ENCODE measurements at places on chromosomes 12 and 14.

GRCh38 chr14:36515896-36516718, 3.9 kb downstream of the NKX2-1 start:
- no peak for DNase-seq

DNA sequence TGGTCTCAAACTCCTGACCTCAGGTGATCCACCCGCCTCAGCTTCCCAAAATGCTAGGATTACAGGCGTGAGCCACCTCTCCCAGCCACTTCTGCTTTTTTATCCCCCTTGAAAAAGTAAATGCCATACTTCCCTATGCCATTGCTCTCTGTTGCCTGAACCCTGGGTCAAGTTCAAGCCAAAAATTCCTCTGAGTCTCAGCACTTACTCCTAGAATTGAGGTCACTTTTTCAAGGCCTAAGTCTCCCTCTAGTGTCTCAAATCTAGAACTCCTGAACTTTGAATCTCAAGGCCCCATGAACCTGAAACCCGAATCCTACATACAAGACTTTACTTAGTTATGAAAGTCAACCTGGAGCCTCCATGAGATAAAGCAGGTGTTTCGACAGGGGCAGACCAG, 1.4 kb upstream of the APOBEC1 start:
- DNase-seq = no peak

- DNase-seq = peak; percentile 67
Observed at GRCh38 chr14:50954811-50955372, 10.6 kb upstream of the PYGL start.

DNA sequence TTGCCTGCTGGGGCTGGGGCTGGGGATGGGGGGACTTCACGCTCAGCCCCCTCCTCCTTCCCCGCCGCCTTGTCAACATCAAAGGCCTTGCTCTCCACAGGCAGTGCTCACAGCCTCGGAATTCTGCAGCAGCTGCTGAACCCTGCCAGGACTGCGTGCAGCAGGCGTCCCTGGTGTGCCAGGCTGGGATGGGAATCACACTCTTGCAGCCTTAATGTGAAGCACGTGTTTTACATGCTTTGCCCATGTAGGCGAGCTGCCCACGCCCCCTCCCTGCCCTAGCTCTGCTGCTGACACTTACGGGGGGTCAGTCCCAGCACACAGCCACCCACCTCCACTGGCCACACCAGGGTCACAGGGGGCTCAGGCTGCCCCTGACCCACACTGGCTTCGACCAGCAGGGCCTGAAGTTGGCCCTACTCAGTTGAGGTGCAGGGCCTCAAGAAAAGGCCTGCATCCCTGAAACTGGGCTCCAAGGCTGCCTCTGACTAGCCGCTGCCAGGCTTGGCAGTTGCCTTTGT, 276.2 kb upstream of the RTL1 start:
- no peak for DNase-seq

DNA sequence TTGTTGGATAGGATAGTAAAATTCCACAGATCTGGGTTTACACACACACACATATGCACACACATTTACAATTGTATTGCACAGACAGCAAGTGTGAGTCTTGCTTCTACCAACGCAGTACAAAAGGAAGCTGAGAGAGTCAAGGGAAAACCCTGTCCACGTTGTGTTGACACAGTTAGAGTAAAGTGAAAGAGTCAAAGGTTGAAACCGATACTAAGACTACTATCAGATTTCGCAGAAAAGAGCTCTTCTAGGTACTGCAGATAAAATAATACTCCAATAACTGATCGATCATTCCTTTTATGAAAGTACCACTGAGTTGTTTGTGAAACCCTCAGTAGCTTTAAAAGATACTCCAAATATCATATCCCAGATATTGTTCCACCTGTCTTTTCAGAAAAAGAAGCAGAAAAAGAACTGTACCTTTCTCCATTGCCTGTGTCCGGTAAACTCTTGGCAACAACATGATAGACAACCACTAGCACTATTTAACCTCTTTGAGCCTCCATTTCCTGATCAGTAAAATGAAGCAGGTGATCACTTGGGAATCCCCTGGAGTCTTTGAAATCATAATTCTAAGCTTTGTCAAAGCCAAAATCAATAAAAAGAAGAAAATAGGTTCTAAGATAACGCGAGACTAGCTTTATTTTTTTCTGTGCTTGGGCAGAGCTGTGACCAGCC, 224.6 kb upstream of the FOXN3 start:
- no peak for DNase-seq

GRCh38 chr12:1797991-1798640, 22.2 kb upstream of the LRTM2 start:
- DNase-seq = no peak

DNA sequence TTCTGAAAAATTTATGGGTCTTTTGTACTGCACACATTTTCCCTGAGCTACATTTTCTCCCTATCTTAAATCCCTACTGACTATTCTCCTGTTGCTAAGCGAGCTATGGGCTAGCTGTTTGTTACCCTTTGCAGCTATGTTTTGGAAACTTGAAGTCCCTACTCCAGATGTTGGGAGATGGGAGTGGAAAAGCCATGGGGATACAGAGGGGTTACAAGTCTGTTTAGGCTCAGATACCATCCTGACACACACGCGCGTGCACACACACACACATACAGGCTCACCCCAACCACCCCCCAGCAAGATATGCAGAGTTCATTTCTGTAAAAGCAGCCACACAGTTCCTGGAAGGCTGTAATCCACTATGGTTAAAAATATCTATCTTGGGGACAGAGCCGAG, 15.8 kb downstream of the ATP5MC2 start:
- peak; percentile 25 for DNase-seq

DNA sequence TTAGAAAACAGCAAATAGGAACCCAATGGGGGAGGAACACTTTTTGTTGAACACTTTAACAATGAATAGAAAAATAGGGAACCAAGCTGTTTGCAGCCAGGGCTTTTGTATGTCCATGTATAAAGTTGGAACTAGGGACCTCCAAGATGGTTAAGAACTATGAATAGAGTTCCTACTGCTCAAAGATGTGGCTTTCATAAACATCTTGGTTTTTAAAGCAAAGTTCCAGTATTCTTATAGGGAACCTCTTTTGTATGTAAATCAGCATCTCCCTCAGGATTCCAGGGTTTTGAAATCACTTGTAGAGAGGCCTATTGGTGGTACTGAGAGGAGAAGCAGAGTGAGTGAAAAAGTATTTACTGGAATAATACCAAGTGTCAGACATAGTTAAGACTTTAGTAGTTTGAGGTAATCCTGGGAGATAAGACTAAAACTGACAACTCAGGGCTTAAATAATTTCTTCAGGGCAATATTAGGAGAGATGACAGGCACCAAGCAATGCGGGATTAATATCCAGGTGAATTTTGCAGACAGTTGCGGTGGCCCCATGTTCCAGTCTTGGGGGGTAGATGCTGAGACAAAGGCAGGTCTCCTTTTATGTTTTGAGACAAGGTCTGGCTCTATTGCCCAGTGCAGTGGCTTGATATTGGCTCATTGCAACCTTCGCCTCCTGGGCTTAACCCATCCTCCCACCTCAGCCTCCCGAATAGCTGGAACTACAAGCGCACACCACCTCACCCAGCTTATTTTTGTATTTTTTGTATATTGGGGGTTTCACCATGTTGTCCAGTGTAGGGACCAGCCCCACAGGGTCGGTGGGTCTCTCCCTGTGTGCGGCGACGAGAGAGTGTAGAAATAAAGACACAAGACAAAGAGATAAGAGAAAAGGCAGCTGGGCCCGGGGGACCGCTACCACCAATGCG, 10.4 kb upstream of the EID3 start:
- peak; percentile 34 for DNase-seq

GRCh38 chr12:92403210-92404175, 257.8 kb upstream of the BTG1 start:
- no peak for DNase-seq

DNA sequence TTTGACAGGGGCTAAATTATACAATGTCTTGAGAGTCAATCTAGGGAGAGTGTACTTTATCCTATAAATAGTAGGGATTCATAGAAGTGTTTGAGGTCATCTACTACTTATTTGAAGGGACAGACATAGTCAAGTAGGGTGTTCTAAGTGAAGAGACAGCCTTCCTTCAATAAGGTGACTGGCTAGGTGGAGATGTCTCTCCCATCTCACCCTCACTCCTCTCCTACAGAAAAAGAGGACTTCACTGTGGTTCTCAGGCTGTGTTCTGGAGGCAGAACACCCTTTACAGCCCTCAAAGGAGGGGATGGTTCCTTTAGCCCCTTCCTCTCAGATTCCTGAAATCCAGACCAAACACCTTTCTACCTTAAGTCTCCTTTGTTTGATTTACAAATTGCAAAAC, 2.8 kb upstream of the NFE2 start:
- DNase-seq = no peak

DNA sequence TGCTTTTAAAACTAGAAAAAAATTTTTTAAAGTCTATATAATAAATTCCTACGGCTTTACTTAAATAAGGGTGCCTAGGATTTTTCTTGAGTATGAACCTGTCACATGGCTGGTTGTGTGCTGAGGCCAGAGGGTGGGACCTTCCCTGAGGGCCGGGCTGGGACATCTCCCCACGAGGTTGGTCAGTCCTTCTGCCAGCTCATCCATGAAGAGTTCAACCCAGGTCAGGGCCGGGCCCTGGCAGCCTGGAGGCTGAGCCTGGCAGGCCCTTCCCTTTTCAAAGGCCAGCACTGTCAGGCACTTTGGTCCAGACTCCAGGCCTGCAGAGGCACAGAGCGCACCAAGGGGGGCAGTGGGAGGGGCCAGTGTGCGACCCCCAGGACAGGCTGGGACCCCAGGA, 31.7 kb downstream of the TNFAIP2 start:
- DNase-seq = peak; percentile 69

- DNase-seq = no peak
Observed at GRCh38 chr14:101078892-101079221, 175.3 kb upstream of the RTL1 start.

- DNase-seq = peak; percentile 39
Observed at GRCh38 chr14:80456209-80456608, 244.9 kb upstream of the DIO2 start.

GRCh38 chr14:100419856-100420255, 96.7 kb downstream of the SLC25A47 start:
- DNase-seq = no peak

DNA sequence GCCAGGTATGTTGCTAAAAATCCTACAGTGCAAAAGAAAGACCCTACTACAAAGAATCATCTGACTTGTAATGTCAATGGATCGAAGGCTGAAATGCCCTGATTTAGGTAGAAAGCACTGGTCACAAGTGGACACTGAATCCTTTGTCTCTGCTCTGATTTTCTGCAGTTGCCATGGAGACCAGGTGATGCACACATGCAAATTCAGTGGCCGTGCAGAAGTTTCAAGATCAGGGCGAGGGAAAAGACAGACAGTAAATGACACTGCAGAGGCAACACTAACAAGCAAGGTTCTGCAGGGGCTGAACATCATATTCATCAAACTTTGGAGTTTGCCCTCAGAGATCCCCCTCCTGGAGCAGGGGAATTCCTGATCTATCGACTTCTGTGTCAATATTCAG, 370.3 kb upstream of the TMEM132C start:
- no peak for DNase-seq

GRCh38 chr12:6644257-6644596, 3.0 kb downstream of the ACRBP start:
- no peak for DNase-seq

DNA sequence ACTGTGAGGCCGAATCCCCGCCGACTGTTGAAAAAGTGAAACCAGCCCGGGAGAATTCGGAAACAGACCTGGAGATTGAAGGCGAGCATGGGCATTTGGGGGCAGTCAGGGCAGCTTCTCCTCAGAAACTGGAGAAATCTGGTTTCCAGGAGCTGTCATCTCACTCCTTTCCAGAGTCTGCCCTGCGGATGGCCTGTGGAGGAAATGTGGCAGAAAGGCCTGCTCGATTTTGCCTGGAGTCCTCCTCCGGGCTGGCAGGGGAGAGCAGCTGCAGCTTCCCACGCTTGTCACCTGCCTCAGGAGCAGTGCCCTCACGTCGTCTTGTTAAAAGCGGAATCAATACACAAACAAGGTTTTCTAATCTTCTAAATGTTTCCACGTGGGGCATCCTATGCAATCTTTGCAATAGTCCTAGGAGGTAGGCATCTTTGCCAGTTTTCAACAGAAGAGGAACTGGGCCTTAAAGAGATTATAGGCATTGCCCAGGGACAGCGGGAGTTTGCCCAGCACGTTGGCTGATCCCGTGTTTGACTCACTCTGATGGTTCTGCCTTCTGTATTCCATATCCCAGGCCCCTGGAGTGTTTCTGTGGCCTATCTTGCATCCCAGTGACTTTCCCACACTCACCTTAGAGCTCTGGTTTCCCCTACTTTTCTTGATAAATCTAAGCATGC, 2.3 kb downstream of the LRRC74A start:
- no peak for DNase-seq

- no peak for DNase-seq
Observed at GRCh38 chr12:131177599-131177998, 223.9 kb downstream of the ADGRD1 start.

GRCh38 chr14:96949594-96949993, 152.4 kb downstream of the VRK1 start:
- no peak for DNase-seq

- DNase-seq = peak; percentile 82
Observed at GRCh38 chr14:30270200-30271161, 288.5 kb upstream of the G2E3 start.

- no peak for DNase-seq
Observed at GRCh38 chr14:76564471-76565422, 188.8 kb downstream of the ESRRB start.

- DNase-seq = no peak
Observed at GRCh38 chr14:89041257-89041582, 216.8 kb downstream of the TTC8 start.

- DNase-seq = no peak
Observed at GRCh38 chr12:39401459-39401858, 41.5 kb downstream of the KIF21A start.

DNA sequence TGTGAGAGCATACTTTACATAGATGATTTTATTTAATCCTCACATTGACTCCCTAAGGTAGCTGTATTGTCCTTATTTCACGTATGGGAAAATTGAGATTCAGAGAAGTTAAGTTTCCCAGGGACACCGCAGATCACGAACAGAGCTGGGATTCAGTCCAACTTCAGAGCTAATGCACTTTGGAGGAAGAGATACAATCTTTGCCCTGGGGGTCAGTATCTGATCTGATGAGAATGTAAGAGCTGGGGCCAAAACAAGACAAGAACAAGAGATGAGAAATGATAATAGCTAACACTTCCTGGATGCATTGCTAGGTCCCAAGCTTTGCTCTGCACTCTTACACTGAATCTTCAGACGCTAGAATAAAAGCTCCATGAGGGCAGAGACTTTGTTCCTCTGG, 6.0 kb upstream of the CSAD start:
- DNase-seq = no peak

Measured in mesenchymal stem cell (in vitro differentiated cells and primary cell).